Muscle of back (tissue), 13 donors: ENCODE measurements at places on chromosomes 11 and 22. TPM values are rescaled to one million over a fixed set of nuclear protein-coding genes. Genes with fewer than 3 reads are reported as not detected.

GRCh38 chr11:108562746-108563581, 30.6 kb downstream of the EXPH5 start:
- DNase-seq = no peak

DNA sequence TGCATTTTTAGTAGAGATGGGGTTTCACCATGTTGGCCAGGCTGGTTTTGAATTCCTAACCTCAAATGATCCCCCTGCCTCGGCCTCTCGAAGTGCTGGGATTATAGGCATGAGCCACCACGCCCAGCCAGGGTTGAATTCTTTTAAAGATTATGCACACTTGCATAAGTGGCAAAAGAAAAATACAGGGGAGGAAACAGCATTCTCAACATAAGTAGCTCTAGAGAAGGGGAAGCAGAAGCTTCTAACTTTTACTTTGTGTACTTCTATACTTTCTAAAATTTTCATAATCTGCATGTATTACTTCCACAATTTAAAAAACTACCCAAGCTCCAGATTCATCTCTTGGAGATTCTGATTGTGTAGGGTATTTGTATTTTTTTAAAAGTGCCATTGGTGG, 108.0 kb downstream of the SLC1A2 start:
- DNase-seq = no peak

GUCD1 gene
- polyA plus RNA-seq = 69.0 TPM

HSPB2 gene
- 76.6 TPM for polyA plus RNA-seq

CST6 gene
- polyA plus RNA-seq = not detected
